NCI-H2029 treated with DMSO at 0.1 percent for 48 hours (cell line): ENCODE measurements at places on chromosomes 7 and 10.

GRCh38 chr7:124857672-124858235, 71.9 kb downstream of the POT1 start:
- no peak for DNase-seq

GRCh38 chr10:36531621-36532020, 593.8 kb upstream of the ANKRD30A start:
- no peak for DNase-seq

DNA sequence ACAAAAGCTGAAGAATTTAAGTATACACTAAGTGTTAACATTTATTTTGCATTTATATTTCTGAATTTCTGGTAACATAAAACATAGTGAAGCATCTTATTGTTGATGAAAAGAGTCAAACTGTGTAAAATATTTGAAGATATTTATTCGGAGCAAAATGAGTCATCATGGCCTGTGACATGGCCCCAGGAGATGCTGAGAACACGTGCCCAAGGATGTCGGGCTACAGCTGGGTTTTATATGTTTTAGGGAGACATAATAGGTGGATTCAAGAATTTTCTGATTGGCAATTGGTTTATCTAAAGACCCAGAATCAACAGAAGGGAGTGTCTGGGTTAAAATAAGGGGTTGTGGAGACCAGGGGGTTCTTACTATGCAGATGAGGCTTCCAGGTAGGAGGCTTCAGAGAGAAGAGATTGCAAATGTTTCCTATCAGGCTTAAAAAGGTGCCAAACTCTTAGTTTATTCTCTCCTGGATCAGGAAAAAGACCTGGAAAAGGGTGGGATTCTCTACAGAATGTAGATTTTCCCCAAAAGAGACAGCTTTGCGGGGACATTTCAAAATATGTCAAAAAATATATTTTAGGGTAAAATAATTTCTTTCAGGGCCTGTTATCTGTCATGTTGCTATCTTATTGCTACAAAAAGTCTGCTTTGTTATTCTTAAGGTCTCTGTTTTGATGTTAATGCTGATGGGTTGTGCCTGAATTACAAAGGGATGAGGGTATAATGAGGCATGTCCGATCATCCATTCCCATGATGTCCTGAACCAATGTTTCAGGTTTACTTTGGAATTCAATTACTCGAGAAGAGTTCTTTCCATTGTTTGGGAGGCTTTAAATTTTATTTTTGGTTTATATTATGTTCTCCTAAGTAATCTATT, 74.5 kb downstream of the VWDE start:
- DNase-seq = no peak

- no peak for DNase-seq
Measured at GRCh38 chr10:85986777-85987176, 379.8 kb downstream of the GRID1 start.

- DNase-seq = no peak
Measured at GRCh38 chr10:16603308-16603707, 81.6 kb upstream of the C1QL3 start.

DNA sequence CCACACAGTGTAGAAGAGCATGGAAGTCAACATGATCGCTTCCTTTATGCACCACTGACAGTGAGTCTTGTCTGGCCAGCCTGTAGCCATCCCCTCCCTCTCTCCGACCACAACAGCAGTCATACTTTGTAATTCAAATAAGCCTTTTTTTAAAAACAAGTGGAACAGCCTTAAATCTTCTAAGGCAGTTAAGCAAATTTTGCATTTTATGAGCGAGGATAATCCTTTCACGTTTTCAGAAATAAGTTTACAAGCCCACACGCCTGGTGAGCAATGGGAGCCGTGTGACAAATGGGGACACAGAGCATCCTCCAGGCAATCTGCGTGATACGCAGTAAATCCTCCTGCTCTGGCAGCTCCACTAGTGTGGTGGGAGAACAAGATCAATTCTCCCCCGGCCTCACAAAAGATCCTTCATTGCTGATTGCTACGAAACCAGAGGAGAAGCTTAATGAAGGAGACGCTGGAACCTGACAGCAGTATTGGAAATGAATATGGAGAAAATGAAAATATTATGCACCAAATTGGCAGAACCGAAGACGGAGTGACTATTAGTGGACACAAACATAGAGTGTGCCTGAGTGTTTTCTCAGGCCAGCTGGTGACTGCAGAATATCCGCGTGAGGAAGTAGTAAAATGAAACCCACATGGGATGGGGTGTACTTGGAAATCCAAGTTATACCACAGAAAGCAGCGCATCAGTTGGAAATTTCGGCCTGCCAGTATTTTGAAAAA, 104.2 kb upstream of the CDCA7L start:
- DNase-seq = no peak

DNA sequence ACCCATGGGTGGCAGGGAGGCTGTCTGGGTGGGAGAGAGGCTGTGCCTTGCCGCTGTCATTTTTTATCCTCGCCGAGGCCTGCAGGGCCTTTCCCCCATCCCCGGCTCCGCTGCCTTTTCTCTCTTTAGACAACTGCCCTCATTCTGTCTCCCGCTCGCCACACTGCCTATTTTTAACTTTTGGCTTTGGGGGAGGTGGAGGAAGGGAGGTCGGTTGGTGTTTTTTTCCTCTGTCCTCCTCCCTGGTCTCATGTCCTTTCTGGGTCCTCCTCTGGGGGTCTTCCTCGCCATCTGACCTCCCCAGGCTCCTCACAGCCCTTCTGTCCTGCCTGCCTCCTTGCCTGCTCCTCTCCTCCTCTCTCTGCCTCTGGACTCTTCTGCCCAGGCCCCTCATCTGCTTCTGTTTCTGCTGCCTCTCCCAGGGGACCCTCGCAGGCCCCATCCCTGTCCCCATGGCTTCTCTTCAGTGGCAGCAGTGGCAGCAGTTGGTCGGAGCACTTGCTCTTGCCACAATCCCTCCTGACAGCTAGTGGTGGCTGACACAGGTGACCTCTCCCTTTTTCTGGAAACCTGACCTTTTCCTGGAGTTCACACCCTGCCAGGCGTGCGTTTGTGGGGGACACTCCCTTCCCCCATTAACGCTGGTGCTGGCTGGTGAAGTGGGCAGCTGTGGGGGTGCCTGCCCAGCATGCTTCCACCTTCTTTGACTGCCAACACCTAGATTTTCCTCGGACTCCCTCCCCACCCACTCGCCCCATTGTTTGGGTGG, 19.5 kb upstream of the PCBD1 start:
- no peak for DNase-seq
